ENCODE measurements at places on chromosomes 13 and 19.

DNA sequence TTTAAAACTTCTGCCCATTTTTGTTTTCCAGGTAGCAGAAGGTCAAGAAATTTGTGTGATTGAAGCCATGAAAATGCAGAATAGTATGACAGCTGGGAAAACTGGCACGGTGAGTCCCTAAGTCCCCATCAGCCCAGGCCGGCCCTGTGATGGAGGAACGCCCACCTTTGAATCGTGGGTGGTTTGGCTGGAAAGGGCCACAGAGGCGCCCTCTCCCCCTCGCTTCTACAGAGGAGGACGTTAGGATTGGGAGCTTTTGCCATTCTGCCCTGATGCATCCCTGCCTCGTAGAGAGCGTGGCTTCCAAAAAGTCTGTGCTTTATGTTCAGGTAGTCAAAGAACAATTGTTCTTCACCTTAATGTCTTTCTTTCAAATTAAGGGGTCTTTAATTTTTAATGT lies 60.9 kb downstream of the GGACT start:
- DNase-seq, result no peak

GRCh38 chr13:50248516-50249143 lies 233.4 kb downstream of the KCNRG start:
- no peak for DNase-seq

GRCh38 chr19:13430790-13431582 lies 75.3 kb downstream of the CACNA1A start:
- DNase-seq, result no peak

DNA sequence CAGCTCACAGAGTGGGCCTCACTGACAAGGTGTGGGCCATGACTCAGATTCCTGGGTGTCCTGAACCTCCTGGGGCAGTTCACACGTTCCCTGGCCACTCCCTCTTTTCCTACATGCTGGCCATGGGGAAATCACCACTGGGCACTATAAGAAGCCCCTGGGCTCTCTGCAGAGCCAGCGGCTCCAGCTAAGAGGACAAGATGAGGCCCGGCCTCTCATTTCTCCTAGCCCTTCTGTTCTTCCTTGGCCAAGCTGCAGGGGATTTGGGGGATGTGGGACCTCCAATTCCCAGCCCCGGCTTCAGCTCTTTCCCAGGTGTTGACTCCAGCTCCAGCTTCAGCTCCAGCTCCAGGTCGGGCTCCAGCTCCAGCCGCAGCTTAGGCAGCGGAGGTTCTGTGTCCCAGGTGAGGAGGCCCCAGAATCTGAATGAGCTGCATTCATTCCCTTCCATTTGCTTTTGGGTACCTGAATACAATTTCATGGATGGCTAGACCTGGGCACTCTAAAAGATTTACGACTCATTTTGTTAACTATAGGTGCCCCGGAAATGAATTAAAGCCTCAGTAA lies at the start of gene OLFM4:
OLFM4 (plus strand) TSS at position 177 of the 567 bp plus-strand sequence; CDS start at position 201, 24 bp downstream.
- DNase-seq, result no peak

DNA sequence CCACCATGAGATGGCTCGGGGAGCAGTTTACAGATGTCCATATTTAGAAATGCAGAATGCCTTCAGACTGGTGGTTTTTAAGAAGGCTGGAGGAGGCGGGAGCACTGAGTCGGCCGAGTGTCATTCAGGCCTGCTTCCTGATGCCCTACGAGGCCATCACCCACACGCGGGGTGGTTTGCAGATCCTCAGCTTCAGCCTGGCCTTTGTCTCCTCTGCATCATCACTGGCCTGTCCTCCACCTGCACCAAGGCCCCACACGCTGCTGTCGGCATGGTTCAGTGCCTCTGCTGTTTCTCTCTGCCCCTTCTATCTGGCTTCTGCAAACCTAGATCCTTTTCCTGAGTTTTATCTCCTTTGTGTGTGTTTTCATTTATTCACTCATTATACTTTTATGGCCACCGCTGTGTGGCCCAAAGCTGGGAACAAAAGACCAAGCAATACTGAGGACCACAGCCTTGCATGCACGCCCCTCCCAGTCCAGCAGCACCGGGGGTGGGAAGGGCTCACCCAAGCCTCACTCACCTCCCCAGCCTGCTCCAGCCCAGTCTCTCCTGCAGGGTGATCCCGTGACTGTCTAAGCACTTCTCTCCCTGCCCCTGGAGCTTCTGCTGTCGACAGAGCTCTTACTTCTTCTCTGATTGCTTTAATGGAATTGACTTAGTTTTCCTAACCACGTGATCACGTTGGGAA lies 240.8 kb downstream of the TEX29 start:
- no peak for DNase-seq

Measured in MV-4-11 (cell line).